Activated CD4-positive, alpha-beta T cell treated with anti-CD3 and anti-CD28 coated beads for 36 hours (primary cell): ENCODE measurements at places on chromosomes 11 and 22. TPM values are rescaled to one million over a fixed set of nuclear protein-coding genes. Genes with fewer than 3 reads are reported as not detected.

The PCF11 gene
- total RNA-seq: 55.3 TPM

DNA sequence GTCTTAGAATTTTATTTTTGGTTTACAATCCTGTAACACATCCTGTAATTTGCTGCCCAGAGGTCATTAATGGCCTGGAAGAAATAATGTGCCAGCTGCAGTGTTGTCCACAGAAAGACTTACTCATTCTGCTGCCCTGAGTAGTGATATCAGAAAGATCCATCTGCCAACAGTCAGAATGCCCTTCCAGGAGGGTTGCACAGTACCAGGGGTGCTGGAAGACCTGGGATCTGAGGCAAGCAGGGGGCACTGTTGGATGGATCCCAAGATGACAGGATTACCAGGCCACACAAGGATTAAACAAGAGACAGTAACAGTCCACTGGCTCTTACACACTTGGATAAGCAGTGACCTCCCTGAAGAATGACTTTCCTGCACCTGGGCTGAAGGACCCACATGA lies 93.8 kb upstream of the TOP3B start:
- no peak for DNase-seq
- no peak overlapping the region for H3K4me3 ChIP-seq
- no peaks in the 10 kb centered on the region for H3K4me1 ChIP-seq
- no peaks in the 10 kb centered on the region for H3K36me3 ChIP-seq
- no peak overlapping the region for H3K27ac ChIP-seq

GRCh38 chr11:11860103-11860979 lies 18.6 kb downstream of the USP47 start:
- H3K27ac ChIP-seq: no peak overlapping the region
- no peak overlapping the region for H3K4me3 ChIP-seq
- DNase-seq: no peak
- H3K36me3 ChIP-seq: peaks cover 4% of the 10 kb centered on the region
- peaks cover 65% of the 10 kb centered on the region for H3K4me1 ChIP-seq

The NECTIN1 gene
- total RNA-seq: 1.7 TPM

- DNase-seq: no peak
- H3K27ac ChIP-seq: no peak overlapping the region
- no peaks in the 10 kb centered on the region for H3K4me1 ChIP-seq
- H3K36me3 ChIP-seq: no peaks in the 10 kb centered on the region
These were observed 187.8 kb downstream of the SNX19 start for GRCh38 chr11:130728185-130729180.

DNA sequence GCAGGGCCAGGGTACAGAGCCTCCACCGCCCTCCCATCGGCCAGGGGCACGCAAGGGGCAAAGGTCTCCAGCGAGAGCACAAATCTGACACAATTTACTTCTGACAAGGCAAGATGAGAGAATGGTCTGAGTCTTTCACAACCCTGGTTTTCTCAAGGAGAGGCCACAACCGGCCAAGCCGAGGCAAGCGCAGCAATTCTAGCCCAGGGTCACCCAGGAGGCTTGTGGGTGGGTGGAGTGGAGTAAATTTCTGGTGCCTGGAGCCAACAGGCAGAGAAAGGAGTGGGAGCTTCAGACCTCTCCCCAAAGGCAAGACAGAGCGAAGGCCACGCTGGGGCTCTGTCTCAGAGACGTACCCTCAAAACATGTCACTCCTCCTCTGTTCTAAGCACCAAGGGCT lies 9.3 kb downstream of the LARGE2 start:
- H3K4me3 ChIP-seq: no peak overlapping the region
- H3K36me3 ChIP-seq: peaks cover 6% of the 10 kb centered on the region
- H3K4me1 ChIP-seq: peaks cover 18% of the 10 kb centered on the region
- no peak for DNase-seq
- peak overlapping the region; percentile 23 for H3K27ac ChIP-seq
- no peaks in the 10 kb centered on the region for H3K27me3 ChIP-seq

The OR4A16 gene
- total RNA-seq: not detected

The OR6T1 gene
- total RNA-seq: not detected

The IGF2 gene
- 9.2 TPM for total RNA-seq

The TBX10 gene
- not detected for total RNA-seq

GRCh38 chr11:117927926-117928325 lies 1.3 kb downstream of the TMPRSS13 start:
- H3K27me3 ChIP-seq: no peaks in the 10 kb centered on the region
- H3K4me1 ChIP-seq: peaks cover 49% of the 10 kb centered on the region
- H3K36me3 ChIP-seq: no peaks in the 10 kb centered on the region
- no peak for DNase-seq
- no peak overlapping the region for H3K27ac ChIP-seq

- no peak for DNase-seq
- no peaks in the 10 kb centered on the region for H3K27me3 ChIP-seq
- H3K27ac ChIP-seq: no peak overlapping the region
- H3K4me3 ChIP-seq: no peak overlapping the region
- peaks cover 4% of the 10 kb centered on the region for H3K4me1 ChIP-seq
These were observed 49.7 kb downstream of the PANX1 start for GRCh38 chr11:94178331-94178730.

The SYT7 gene
- not detected for total RNA-seq

The MYO7A gene
- total RNA-seq: 0.23 TPM

DNA sequence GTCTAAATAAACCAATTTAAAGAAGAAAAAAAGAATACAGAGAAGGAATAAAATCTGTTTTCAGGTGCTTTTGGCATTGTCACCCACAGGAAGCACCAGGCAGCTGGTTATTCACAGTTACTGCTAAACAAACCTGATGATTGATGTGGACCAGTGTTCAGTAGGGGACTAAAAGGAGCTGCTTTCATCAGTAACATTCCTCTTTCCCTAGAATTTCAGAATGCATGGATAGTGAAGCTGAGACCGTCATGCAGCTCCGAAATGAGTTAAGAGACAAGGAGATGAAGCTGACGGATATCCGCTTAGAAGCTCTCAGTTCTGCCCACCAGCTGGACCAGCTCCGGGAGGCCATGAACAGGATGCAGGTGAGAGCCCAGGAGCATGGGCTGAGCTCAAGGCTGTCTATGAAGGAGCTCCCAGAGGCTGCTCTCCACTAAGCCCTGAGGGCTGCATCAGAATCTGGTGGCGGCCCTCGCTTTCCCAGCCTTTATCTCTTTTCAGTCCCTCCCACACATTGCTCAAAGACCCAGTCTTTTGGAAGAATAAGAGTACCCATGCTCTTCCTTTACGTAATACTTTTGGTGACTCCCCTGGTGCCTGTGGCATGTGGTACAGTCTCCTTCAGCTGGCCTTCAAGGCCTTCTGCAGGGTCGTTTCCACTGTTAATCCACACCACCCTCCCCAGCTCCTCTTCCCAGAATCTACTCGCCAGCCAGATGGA lies 69.5 kb downstream of the DBX1 start:
- peaks cover 7% of the 10 kb centered on the region for H3K4me1 ChIP-seq
- H3K27ac ChIP-seq: no peak overlapping the region
- no peak overlapping the region for H3K4me3 ChIP-seq
- no peaks in the 10 kb centered on the region for H3K36me3 ChIP-seq
- H3K27me3 ChIP-seq: peaks cover 6% of the 10 kb centered on the region

- no peak for DNase-seq
- H3K4me3 ChIP-seq: no peak overlapping the region
- no peaks in the 10 kb centered on the region for H3K36me3 ChIP-seq
- H3K27me3 ChIP-seq: no peaks in the 10 kb centered on the region
- peaks cover 7% of the 10 kb centered on the region for H3K4me1 ChIP-seq
These were observed 63.4 kb downstream of the ST3GAL4 start for GRCh38 chr11:126418887-126419286.

The RASSF10 gene
- total RNA-seq: not detected

DNA sequence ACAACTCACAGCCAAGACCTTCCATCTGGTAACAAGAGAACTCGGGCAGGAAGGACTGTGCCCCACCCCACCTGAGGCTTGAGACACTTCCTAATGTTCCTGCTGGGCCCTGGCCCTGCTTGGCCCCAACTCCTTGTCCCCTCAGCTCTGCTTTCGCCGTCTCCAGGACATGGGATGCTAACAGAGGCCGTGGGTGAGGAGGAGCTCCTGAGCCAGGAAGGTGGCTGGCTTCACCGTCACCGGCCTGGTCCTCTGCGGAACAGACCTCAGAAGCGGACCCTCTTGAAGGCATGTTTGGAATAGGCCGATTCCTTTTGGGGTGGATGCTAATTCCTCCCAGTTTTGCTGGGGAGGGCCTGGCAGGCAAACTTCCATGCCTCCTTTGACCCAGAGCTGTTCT lies 154.3 kb downstream of the CACNA1I start:
- no peaks in the 10 kb centered on the region for H3K36me3 ChIP-seq
- H3K4me3 ChIP-seq: no peak overlapping the region
- H3K27ac ChIP-seq: no peak overlapping the region
- H3K4me1 ChIP-seq: no peaks in the 10 kb centered on the region

The KCNJ1 gene
- not detected for total RNA-seq

The LDHAL6A gene
- not detected for total RNA-seq

DNA sequence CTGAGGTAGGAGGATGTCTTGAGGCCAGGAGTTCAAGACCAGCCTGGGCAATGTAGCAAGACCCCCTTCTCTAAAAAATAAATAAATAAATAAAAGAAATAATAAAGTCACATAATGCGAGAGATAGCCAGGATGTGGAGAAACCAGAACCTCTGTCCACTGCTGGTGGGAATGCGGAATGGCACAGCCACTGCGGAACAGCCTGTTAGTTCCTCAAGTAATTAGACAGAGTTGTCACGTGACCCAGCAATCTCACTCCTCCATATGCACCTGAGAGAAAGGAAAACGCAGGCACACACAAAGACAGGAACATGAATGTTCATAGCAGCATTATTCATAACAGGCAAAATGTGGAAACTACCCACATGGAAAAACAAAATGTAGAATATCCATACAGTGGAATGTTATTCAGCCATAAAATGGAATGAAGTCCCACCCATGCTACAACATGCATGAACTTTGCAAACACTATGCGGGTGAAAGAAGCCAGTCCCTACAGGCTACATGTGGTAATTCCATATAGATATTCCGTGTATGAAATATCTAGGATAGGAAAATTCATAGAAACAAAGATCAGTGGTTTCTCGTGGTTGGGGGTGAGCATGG lies 27.4 kb downstream of the LIF start:
- no peaks in the 10 kb centered on the region for H3K36me3 ChIP-seq
- no peak overlapping the region for H3K27ac ChIP-seq
- H3K4me3 ChIP-seq: no peak overlapping the region
- peaks cover 42% of the 10 kb centered on the region for H3K4me1 ChIP-seq
- no peaks in the 10 kb centered on the region for H3K27me3 ChIP-seq
- no peak for DNase-seq

- no peak for DNase-seq
- peaks cover 6% of the 10 kb centered on the region for H3K27me3 ChIP-seq
- H3K36me3 ChIP-seq: no peaks in the 10 kb centered on the region
- no peak overlapping the region for H3K27ac ChIP-seq
These were observed 32.2 kb upstream of the HMOX1 start for GRCh38 chr22:35348703-35349102.

DNA sequence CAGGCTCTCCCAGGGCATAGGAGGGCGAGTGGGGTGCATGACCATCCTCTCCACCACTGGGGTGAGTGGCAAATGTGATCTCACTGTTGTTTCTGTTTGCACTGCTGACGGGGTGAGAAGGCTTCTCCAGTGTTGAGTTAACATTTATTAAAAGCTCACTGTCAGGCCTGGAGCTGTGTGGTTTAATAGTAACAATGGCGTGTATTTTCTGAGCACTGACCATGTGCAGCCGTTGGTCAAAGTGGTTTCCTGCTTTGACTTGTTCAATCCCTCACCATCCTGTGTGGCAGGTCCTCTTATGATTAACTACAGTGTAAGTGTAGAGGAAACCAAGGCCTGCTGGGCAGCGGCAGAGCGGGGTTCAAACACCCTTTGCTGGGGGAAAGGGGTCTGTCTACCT lies 4.4 kb downstream of the A4GALT start:
- H3K4me1 ChIP-seq: peaks cover 8% of the 10 kb centered on the region
- H3K27ac ChIP-seq: no peak overlapping the region
- peaks cover 46% of the 10 kb centered on the region for H3K27me3 ChIP-seq
- H3K4me3 ChIP-seq: no peak overlapping the region
- DNase-seq: no peak

The NPAS4 gene
- 0.07 TPM for total RNA-seq

- H3K27ac ChIP-seq: no peak overlapping the region
- H3K4me1 ChIP-seq: no peaks in the 10 kb centered on the region
- H3K27me3 ChIP-seq: no peaks in the 10 kb centered on the region
- H3K36me3 ChIP-seq: no peaks in the 10 kb centered on the region
These were observed 18.5 kb upstream of the MUC2 start for GRCh38 chr11:1055990-1056771.
